Muscle of leg (tissue), 16 donors: ENCODE measurements at places on chromosomes 11 and 22. TPM values are rescaled to one million over a fixed set of nuclear protein-coding genes. Genes with fewer than 3 reads are reported as not detected.

UNC93B1 gene
- total RNA-seq = 5.0 TPM

RFPL2 gene
- total RNA-seq = not detected

SLC22A6 gene
- not detected for total RNA-seq

SERPINH1 gene
- 229 TPM for total RNA-seq

C11orf91 gene
- total RNA-seq = not detected

RIMBP3B gene
- total RNA-seq = 0.18 TPM

CARNS1 gene
- 29.2 TPM for total RNA-seq

KIRREL3 gene
- total RNA-seq = 0.27 TPM

OR8D4 gene
- total RNA-seq = 0.04 TPM

OVOL1 gene
- total RNA-seq = not detected

CHRM1 gene
- total RNA-seq = 0.04 TPM

MPPED2 gene
- 7.7 TPM for total RNA-seq

PATZ1 gene
- total RNA-seq = 16.5 TPM

TTC28 gene
- total RNA-seq = 30.1 TPM
